Activated naive CD4-positive, alpha-beta T cell treated with anti-CD3 and anti-CD28 coated beads for 36 hours (primary cell): ENCODE measurements at places on chromosomes 6 and 20. TPM values are rescaled to one million over a fixed set of nuclear protein-coding genes. Genes with fewer than 3 reads are reported as not detected.

LY6G6D gene
- not detected for total RNA-seq

RNF114 gene
- 76.5 TPM for total RNA-seq

GRCh38 chr6:23851522-23851921 is 274.5 kb upstream of the NRSN1 start:
- no peak for DNase-seq

GRCh38 chr20:24017458-24017755 is 28.8 kb upstream of the GGTLC1 start:
- no peak for DNase-seq
